ENCODE measurements at places on chromosomes 2 and 18. TPM values are rescaled to one million over a fixed set of nuclear protein-coding genes. Genes with fewer than 3 reads are reported as not detected.

Gene FSHR
- not detected for polyA plus RNA-seq

Gene CCBE1
- 0.83 TPM for polyA plus RNA-seq

Gene ALLC
- not detected for polyA plus RNA-seq

Gene STK25
- polyA plus RNA-seq, result 129 TPM

Gene EFHD1
- 11.7 TPM for polyA plus RNA-seq

Gene CCDC141
- polyA plus RNA-seq, result 15.2 TPM

GRCh38 chr2:204039298-204039838, 102.8 kb downstream of the ICOS start:
- DNase-seq, result no peak

- no peak for DNase-seq
Observed at GRCh38 chr2:70991142-70991541, 3.5 kb downstream of the TEX261 start.

- DNase-seq, result no peak
Observed at GRCh38 chr2:48173141-48173540, 266.8 kb upstream of the FBXO11 start.

- DNase-seq, result peak; percentile 26
Observed at GRCh38 chr2:72035518-72036172, 112.0 kb downstream of the CYP26B1 start.

- no peak for DNase-seq
Observed at GRCh38 chr2:37827455-37827854, 97.6 kb upstream of the RMDN2 start.

GRCh38 chr18:45222180-45222579, 393.1 kb upstream of the SLC14A2 start:
- no peak for DNase-seq

GRCh38 chr2:221502270-221503010, 69.7 kb downstream of the EPHA4 start:
- no peak for DNase-seq

DNA sequence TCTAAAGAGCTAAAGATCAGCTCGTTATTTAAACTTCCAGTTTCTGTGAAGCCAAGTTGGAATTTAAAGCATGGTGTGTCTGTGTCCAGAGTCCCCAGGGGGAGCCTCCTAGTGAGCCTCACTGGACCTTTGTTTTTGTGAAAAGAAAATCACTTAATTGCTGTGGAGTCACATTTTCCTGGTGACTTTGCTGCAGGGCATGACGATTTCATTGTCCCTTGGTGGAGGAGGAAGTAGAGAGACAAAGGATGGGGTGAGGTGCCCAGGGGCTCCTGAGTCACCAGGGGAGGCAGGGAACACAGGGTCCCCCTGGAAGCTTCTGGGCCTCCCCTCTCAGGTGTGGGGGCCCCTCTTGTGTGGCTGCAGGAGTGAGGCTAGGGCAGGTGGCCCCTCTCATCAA, 19.7 kb downstream of the ATP6V1C2 start:
- DNase-seq, result no peak

- peak; percentile 40 for DNase-seq
Observed at GRCh38 chr2:223051693-223052289, at the start of gene KCNE4. TSS of gene KCNE4 (plus strand) at chr2:223052190. CDS start at chr2:223052831, 641 bp downstream.

DNA sequence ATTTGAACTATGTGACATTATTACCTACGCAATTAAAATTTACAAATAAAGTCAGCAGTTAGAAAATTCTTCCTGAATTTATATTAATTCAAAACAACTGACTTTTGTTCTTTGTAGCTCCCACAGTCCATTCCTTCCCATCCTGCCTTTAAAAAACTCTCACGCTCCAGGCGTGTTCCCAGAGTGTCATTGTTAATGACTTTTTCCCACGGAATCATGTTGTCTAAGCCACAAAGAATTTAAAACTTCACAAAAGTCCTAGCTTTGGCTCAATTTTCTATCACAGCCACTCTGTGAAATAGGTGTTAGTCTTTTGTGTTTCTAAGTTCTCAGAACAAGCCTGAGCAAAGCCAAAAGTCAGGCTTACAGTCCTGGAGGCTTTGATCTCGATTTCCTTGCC, 26.5 kb downstream of the SLC1A4 start:
- no peak for DNase-seq

- DNase-seq, result no peak
Observed at GRCh38 chr2:7952046-7952745, 729.7 kb upstream of the ID2 start.

GRCh38 chr2:66789741-66790140, 354.8 kb downstream of the MEIS1 start:
- no peak for DNase-seq

- peak; percentile 31 for DNase-seq
Observed at GRCh38 chr18:74524097-74524496, 10.2 kb upstream of the CNDP1 start.

DNA sequence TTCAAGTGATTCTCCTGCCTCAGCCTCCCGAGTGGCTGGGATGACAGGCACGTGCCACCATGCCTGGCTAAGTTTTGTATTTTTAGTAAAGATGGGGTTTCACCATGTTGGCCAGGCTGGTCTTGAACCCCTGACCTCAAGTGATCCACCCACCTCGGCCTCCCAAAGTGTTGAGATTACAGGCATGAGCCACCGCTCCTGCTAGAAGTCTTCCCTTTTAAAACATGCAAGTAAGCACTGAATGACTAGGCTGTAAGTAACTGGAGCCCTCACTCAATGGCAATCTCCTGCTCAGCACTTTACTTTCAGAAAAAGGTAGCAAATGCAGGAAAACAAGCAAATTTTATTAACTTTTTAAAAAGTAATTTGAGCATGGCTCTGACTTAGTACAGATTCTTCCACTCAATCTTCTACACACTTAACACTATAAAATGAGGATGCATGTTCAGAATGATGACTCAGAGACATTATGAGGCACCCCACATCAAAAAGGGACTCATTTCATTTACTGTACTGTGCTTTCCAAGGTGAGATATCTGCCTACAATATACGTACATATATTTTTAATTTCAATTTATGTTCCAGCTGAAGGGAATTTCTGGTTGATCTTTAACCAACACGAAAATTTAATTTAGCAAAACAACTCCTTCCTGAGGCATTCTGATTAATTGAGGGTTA, 6.6 kb upstream of the NCK2 start:
- DNase-seq, result no peak

DNA sequence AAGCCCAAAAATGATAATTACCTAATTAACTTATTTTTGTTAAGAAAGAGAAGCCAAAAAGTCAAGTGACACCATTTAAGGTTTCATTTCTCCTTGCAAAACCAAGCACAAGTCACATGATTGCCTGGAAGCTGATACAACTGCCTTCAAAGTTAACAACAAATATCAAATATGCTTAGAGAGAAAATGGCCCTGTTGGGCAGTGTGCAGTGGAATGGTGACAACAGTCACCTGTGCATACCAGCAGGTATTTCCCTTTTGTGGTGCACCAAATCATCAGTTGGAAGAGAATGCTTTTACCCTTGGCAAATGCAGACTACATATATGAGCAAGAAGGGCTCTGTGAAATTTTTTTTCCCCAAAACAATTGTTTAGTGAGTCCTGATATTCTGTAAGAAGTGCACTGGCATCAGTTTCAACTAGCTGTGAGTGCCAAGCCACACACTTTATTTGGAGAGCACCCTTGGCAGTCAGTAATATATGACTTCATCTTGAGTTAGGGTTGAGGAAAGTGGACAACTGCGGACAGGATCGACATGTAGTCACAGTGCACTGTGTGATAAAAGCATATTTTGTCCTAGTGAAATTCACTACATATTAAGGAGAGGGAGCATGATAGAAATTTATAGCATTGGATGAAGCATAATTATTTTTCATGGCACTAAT, 74.9 kb upstream of the DOCK10 start:
- no peak for DNase-seq

GRCh38 chr2:201704536-201704935, 6.1 kb upstream of the MPP4 start:
- DNase-seq, result no peak

- no peak for DNase-seq
Observed at GRCh38 chr2:222780051-222780450, 80.8 kb upstream of the ACSL3 start.

DNA sequence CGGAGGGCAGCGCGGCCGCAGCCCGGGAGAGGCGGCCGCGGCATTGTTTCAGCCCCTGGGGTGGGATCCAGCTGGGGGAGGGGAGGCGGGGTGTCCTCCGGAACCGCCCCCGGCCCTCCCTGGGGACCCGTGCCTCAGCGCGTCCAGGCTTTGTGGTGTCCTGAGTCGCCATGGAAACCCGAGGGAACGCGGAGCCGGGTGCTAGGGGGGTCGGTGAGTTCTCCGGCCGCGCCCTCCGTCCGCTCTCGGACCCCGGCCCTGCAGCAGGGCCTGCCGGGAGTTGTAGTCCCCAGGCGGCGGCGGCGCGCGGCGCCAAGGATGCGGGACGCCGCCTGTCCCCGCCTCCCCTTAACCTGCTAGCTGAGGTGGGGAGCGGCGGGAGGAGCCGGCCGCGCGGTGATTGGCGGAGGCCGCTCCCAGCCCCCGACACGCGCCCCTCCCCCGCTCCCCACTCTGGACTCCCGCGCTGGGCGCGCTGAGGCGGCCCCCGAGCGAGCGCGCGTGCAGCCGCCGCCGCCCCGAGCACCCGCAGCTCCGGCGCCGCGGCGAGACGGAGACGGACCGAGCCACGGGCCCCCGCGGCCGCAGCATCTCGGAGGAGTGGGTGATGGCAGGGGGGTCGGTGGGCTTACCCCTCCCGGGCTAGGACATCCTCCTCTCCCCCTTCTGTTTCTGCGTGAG, at the start of gene DPYSL5:
Gene DPYSL5, plus strand, starts transcription at position 478 of the 681 bp plus-strand sequence. CDS start 50,368 bp downstream, outside the sequence.
- no peak for DNase-seq

- DNase-seq, result no peak
Observed at GRCh38 chr18:2222270-2223185, 348.8 kb downstream of the METTL4 start.

DNA sequence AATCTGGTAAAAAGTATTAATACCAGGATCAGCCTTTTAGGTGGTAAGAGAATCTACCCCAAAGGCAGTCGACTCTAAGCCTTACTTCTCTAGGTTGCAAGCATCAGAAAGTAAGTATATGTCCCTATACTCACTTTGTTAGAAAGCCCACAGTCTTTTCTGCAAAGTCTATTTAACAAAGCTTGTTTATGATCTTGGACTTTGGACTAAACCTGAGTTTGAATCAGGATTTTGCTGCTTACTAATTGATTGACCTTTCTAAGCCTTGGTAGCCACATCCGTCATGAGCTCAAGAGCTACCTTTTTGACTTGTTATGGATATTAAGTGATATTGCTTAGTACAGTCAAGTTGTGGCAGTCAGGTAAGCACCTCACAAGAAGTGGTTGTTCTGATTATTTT, 18.4 kb downstream of the FMNL2 start:
- DNase-seq, result no peak

DNA sequence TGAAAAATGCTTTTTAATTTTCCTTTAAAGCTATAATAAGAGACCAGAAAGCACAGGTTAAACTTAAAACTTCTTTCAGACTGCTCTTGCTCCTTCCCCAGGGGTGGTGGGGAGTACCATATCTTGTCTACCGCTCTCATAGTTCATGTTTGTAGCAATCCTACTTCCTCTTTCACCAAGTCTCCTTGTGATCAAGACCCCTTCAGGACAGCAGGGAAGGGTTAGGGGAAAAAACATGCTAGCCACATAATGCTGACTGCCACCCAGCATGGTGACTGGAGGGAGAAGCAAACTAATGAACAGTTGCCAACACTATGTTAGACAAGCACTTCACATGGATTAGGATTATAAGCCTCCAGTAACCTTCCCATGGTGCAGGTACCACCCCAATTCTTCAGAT, 8.6 kb downstream of the MYO5B start:
- DNase-seq, result no peak

- no peak for DNase-seq
Observed at GRCh38 chr18:35588995-35589394, 7.5 kb downstream of the GALNT1 start.

GRCh38 chr2:223465793-223466192, 136.4 kb downstream of the SCG2 start:
- DNase-seq, result peak; percentile 65

- DNase-seq, result peak; percentile 34
Observed at GRCh38 chr2:20666304-20667150, at the start of gene GDF7. TSS of gene GDF7 (plus strand) at chr2:20667144. CDS start at chr2:20667240, 96 bp downstream.

DNA sequence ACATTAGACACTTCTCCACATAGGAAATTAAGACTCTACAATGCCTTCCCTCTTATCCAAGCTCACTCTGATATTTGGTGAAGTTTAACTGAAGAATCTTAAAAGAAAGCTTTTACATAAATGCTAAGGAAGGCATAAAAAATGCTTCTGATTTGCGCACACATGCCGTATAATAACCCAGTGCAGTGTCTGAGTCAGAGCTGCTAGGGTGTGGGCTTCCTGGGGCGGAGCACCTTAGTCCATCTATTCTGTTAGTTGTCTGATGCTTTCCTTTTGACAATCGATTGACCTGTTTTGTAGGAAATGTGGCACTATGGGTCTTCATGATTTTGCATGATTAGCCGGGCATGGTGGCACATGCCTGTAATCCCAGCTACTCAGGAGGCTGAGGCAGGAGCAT, 231.5 kb downstream of the AFF3 start:
- DNase-seq, result no peak

Measured in heart right ventricle (tissue), 16 donors.